Gastrocnemius medialis (tissue), 4 donors: ENCODE measurements at places on chromosomes 6 and 20. TPM values are rescaled to one million over a fixed set of nuclear protein-coding genes. Genes with fewer than 3 reads are reported as not detected.

DNA sequence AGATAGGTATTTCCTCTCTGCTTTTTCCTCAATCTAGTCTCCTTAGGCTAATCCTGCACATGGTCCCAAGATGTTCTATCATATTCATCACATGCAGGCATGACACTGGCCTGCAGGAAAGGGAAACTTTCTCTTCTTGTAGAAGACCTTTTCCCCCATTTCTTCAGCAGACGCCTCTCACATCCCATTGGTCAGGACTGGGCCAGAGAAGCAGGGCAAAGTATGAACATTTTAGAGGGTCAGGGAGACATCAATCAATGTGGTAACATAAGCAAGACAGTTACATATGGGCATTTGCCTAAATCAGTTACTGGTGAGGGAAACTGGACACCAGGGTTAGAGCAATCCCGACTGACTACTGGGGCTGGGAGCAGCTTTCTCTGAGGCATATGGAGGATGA is 90.1 kb downstream of the CRYBG1 start:
- no peak overlapping the region for H3K27ac ChIP-seq
- H3K36me3 ChIP-seq: no peaks in the 10 kb centered on the region
- no peaks in the 10 kb centered on the region for H3K4me1 ChIP-seq
- no peak overlapping the region for H3K4me3 ChIP-seq
- no peak for DNase-seq

DNA sequence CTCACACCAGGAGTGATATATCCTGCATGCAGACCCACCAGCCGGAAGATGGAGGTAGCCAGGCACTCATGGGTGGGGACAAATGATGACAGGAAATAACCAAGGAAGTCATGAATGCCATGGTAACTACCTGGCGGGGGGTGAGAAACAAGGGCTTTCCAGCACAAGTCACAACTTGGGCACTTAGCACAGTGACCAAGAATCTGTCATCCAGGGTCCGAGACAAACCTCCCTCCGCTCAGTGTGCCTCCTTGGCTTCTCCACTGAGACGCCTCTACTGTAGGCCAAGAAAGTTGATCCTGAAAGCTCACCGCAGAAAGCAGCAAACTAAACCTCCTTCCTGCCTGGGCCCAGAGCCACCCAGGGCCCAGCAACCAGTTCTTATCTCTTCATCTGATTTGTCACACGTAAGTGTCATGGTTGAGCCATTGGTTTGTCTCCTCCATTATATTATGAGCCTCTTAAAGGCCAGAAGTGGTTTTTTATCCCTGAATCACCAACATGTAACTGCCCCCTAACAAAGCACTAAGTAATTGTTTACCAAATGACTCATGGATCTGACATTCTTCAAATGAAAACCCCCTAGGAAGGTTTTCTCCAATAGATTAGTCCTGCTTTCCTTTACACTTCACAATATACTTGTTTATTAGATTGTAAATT is 84.3 kb upstream of the TAB2 start:
- no peaks in the 10 kb centered on the region for H3K4me1 ChIP-seq
- DNase-seq: no peak
- no peak overlapping the region for H3K4me3 ChIP-seq
- H3K36me3 ChIP-seq: no peaks in the 10 kb centered on the region
- no peak overlapping the region for H3K27ac ChIP-seq

DNA sequence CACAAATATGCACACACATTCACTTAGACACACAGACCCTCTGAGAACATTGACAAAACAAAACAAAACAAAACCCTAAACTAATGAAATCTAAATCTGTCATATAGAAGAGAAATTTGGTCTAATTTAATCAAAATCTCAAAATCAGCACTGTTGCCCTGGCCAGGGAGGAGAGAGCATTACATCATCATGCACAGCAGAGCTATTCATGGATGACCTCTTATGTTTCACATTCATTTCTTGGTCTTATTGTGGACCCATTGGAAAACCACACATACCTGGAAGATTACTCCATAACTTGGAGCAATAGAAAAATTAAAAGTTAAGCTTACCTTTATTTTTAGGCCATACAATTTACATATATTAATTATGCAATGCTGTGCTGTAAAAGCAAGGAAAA is 1223.6 kb upstream of the GJE1 start:
- H3K27ac ChIP-seq: no peak overlapping the region
- H3K4me3 ChIP-seq: no peak overlapping the region
- no peaks in the 10 kb centered on the region for H3K36me3 ChIP-seq
- no peak for DNase-seq
- no peaks in the 10 kb centered on the region for H3K4me1 ChIP-seq
- H3K27me3 ChIP-seq: no peaks in the 10 kb centered on the region

DNA sequence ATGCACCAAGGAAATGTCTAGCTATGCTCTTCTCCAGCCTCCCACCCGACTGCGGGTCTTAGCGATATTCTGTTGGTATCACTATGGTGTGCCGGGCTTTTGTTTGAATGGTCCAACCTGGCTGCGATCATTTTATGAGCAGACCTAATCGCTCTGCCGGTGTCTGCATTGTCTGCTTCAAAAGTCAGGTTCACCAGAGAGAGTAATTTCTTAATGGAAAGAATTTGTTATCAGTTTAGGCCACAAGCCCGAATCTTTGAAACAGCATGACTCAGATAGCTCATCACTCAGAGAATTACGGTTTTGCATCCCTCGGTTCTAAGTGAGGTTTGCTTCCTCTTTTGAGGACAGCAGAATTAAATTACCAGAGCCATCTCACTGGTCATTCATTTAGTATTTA is 521.0 kb upstream of the ARID1B start:
- H3K27ac ChIP-seq: no peak overlapping the region
- no peak overlapping the region for H3K4me3 ChIP-seq
- no peaks in the 10 kb centered on the region for H3K27me3 ChIP-seq
- no peak for DNase-seq
- H3K4me1 ChIP-seq: no peaks in the 10 kb centered on the region

DNA sequence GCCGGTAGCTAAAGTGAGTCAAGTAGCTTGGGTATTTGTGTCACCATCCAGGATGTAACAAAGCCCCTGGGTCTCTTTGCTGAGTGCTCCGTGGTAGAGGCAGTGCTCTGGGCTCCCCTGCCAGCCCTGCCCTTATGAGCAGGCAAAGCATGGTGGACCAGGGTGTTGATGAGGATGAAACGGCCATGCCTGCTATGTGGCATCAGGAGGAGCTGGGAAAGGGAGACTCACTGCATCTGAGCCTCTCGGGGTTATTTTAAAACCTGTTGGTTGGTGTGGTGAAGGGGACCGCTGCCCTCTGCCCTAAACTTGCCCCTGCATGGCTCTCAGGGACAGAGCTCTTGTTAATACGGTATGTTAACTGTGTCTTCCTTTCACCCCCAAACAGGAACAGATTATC is 143.1 kb downstream of the DTNBP1 start:
- no peak for DNase-seq
- peaks cover 19% of the 10 kb centered on the region for H3K4me1 ChIP-seq
- no peak overlapping the region for H3K27ac ChIP-seq
- H3K4me3 ChIP-seq: no peak overlapping the region
- H3K27me3 ChIP-seq: no peaks in the 10 kb centered on the region

DNA sequence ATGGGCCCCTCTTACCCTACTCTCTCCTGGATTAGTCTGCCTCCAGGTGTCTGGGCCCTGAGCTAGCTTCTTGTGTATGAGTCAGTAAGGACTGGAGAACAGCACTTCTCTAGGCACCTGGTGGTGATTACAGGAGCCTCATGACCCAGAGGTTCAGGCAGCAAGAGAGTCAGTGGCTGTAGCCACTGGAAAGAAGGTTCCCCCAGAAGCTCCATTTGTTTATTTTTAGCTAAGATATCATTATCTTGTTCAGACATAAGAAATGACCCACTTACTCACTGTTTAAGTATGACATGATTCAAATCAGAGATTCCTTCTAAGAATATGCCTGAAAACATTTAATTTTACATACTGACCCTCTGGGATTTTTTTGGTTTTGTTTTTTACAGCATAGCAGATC is 23.6 kb upstream of the SLC4A11 start:
- H3K27ac ChIP-seq: no peak overlapping the region
- no peak for DNase-seq
- no peak overlapping the region for H3K4me3 ChIP-seq
- no peaks in the 10 kb centered on the region for H3K27me3 ChIP-seq
- no peaks in the 10 kb centered on the region for H3K36me3 ChIP-seq
- H3K4me1 ChIP-seq: no peaks in the 10 kb centered on the region

- peak overlapping the region; percentile 37 for H3K4me3 ChIP-seq
- H3K36me3 ChIP-seq: no peaks in the 10 kb centered on the region
- DNase-seq: peak; percentile 67
Observed at GRCh38 chr20:35207950-35208611, 18.4 kb upstream of the MMP24 start.

DNA sequence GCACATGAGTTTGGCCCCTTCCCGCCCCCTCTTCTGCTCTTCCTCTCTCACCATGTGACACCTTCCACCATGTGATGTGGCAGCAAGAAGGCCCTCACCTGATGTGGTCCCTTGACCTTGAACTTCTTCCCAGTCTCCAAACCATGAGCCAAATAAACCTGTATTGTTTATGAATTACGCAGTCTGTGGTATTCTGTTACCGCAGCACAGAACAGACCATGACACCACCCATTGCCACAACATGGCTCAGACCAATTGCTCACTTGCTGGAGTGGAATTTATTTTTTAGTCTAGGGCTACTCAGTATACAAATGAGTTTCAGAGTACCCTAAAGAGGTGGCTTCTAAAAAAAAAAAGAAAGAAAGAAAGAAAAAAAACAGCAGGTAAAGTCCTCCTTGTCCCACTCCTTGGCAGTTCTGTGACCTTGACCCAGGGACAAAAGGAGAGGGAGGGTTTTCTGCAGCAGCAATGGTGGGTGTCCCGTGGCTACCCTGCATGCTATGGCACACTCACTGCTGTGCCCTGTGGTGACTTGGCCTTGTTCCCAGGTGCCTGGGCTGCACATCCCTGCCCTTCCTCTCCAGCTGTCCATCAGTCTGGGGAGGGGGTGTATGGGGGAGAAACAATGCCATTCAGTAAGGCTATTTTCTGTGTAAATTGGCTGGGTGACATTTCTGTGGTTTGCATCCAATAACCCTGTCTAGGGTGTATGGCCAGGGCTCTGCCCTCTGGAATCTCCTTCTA is 5.4 kb upstream of the VSX1 start:
- H3K4me1 ChIP-seq: peaks cover 26% of the 10 kb centered on the region
- no peak overlapping the region for H3K27ac ChIP-seq
- H3K36me3 ChIP-seq: no peaks in the 10 kb centered on the region
- H3K27me3 ChIP-seq: peaks cover 62% of the 10 kb centered on the region

- no peak for DNase-seq
- H3K27me3 ChIP-seq: no peaks in the 10 kb centered on the region
- no peaks in the 10 kb centered on the region for H3K4me1 ChIP-seq
- H3K36me3 ChIP-seq: no peaks in the 10 kb centered on the region
- H3K4me3 ChIP-seq: no peak overlapping the region
Observed at GRCh38 chr20:38239441-38239840, 21.1 kb downstream of the KIAA1755 start.

- no peaks in the 10 kb centered on the region for H3K4me1 ChIP-seq
- no peak overlapping the region for H3K4me3 ChIP-seq
- H3K36me3 ChIP-seq: no peaks in the 10 kb centered on the region
- H3K27me3 ChIP-seq: no peaks in the 10 kb centered on the region
Observed at GRCh38 chr20:49590163-49591017, 22.5 kb upstream of the PTGIS start.

DNA sequence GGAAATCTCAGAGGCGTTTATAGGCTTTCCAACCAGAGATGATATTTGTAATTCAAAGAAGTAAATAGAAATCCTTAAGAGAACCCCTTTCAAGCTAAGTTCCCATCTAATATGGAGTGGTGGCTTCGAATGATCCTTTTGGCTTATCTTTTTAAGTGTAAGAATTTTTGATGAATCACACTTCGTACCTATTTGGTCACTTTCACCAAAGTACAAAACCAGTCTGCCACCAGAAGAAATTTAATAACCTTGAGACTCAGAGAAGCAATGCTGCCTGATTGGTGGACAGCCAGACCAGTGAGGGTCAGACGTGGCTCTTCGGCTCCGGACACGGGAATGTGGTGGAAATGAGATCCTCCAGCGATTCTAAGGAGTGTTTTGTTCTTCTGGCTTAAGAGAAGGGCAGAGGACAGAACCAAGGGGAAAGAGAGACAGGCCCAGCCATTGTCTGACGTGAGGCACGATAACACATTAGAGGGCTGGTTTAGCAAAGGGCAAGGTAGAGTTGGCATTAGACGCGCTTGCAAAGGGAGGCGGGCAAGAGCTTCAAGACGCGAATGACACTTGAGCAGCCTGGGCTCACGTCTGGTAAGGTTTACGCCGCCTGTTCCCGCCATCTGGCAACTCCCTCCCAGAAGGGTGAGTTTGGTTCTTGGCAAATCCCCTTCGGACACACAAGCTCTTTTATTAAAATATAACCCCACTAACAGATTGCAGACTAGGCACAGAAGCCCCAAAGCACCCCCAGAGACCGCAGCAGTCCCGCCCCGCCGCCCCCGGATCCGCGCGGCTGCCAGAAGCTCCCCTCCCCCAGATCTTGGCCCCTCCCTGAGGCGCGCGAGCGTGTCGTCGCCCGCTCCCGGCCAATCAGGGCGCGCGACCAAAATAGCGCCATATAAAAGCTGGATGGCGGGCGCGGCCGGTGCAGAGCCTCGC is 50.0 kb upstream of the EZR start:
- H3K4me1 ChIP-seq: peaks cover 6% of the 10 kb centered on the region
- peak overlapping the region; percentile 54 for H3K4me3 ChIP-seq
- H3K36me3 ChIP-seq: no peaks in the 10 kb centered on the region
- no peaks in the 10 kb centered on the region for H3K27me3 ChIP-seq
- peak; percentile 74 for DNase-seq

GRCh38 chr6:107716688-107717089 is 107.4 kb downstream of the SCML4 start:
- DNase-seq: no peak
- H3K4me1 ChIP-seq: peaks cover 8% of the 10 kb centered on the region
- H3K27me3 ChIP-seq: no peaks in the 10 kb centered on the region
- no peak overlapping the region for H3K4me3 ChIP-seq
- no peak overlapping the region for H3K27ac ChIP-seq
- no peaks in the 10 kb centered on the region for H3K36me3 ChIP-seq

DNA sequence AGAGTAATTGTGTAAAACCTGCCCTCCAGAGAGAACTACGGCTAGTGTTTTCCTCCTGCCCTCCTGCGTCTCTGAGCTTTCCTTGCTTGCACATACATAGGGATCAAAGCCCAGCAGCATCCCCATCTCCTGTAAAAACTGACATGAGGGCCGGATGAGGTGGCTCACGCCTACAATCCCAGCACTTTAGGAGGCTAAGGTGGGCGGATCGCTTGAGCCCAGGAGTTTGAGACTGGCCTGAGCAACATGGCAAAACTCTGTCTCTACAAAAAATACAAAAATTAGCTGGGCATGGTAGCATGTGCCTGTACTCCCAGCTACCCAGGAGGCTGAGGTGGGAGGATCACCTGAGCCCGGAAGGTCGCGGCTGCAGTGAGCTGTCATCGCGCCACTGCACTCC is 40.3 kb upstream of the SMIM29 start:
- H3K4me1 ChIP-seq: peaks cover 43% of the 10 kb centered on the region
- DNase-seq: no peak
- peaks cover 17% of the 10 kb centered on the region for H3K36me3 ChIP-seq

GRCh38 chr20:25006431-25007167 is 14.0 kb upstream of the APMAP start:
- no peaks in the 10 kb centered on the region for H3K27me3 ChIP-seq
- no peaks in the 10 kb centered on the region for H3K36me3 ChIP-seq
- no peak for DNase-seq
- no peak overlapping the region for H3K4me3 ChIP-seq
- no peak overlapping the region for H3K27ac ChIP-seq

GRCh38 chr6:95231416-95231815 is 345.9 kb upstream of the MANEA start:
- H3K36me3 ChIP-seq: no peaks in the 10 kb centered on the region
- H3K4me3 ChIP-seq: no peak overlapping the region
- no peak for DNase-seq
- H3K4me1 ChIP-seq: no peaks in the 10 kb centered on the region
- no peak overlapping the region for H3K27ac ChIP-seq
- H3K27me3 ChIP-seq: no peaks in the 10 kb centered on the region

Gene GCM1
- total RNA-seq: not detected

Gene EGFL8
- total RNA-seq: 0.80 TPM

Gene BPIFB2
- total RNA-seq: not detected

Gene CDSN
- not detected for total RNA-seq

Gene GABRR2
- 0.71 TPM for total RNA-seq
